ENCODE measurements at places on chromosomes 3 and 15.

GRCh38 chr3:178107804-178108203 is 428.4 kb upstream of the KCNMB2 start:
- DNase-seq, result peak; percentile 27

DNA sequence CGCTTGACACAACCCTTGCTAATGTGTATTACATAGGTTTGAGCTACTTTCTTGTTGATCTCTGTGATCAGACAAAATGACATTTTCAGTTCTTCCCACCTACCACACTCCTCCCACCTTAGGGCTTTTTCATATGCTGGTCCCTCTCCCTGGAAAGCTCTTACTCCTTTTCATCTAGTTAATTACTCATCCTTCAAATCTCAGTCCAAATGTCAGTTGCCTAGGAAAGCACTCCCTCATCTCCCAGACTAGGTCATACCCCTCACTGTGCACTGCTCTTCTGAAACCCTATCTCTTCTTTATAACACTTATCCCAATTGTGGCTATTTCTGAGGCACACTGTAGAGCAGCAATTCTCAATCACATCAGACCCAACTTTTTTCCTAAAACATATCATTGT is 7.3 kb downstream of the ZNF106 start:
- DNase-seq, result no peak

DNA sequence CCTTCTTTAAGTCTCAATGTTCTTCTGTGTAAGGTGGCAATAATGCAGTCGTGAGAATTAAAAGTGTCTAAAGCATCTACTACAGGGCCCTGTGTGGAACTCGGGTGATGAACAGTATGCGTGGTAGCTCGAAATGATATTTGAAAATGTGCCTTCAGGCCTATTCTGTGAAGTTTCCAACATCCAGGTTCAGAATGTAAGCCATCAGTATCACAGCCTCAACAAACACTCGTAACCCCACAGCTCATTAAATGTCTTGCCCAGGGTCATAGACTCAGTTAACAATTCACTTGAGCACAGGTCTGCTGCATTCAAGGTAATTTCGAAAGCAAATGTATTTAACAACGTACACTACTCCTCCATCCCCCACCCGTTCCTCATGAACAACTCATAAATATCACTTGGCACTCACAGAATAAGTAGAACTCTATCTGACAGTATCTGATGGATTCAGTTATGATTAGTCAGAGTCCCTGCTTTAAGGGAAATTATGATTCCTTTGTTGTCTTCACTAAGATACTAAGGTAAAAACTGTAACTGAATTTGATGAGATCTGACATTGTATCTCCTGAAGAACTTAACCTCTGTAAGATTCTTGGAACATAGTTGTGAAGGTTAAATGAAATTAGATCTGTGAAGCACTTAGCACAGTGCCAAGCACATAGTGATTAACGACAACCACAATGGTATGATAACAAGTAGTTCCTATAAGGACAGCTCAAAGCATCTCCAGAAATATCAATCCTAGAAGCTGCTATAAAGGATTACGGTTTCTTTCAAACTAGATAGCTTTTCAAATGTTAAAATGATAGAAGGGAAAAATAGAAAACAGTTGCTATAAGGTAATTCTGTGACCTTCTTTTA is 642.3 kb downstream of the TBL1XR1 start:
- no peak for DNase-seq

DNA sequence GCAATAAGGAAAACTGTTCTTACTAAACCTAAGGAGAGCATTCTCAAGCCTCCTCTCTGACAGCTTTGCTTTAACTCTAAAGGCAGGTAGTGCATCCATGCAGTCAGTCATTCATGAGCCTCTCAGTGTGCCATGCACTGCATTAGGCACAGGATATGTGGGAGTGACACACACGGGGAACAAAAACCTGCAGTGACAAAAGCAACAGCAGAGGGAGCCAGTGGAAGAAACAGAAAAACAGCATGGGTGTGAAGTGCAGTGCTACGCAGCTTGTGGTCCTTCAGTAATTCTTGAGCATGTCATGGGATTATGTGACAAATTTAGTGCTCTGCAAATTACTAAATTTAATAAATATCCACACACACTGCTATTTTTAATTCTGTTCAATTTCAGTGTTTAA is 230.7 kb downstream of the BBX start:
- DNase-seq, result peak; percentile 62

DNA sequence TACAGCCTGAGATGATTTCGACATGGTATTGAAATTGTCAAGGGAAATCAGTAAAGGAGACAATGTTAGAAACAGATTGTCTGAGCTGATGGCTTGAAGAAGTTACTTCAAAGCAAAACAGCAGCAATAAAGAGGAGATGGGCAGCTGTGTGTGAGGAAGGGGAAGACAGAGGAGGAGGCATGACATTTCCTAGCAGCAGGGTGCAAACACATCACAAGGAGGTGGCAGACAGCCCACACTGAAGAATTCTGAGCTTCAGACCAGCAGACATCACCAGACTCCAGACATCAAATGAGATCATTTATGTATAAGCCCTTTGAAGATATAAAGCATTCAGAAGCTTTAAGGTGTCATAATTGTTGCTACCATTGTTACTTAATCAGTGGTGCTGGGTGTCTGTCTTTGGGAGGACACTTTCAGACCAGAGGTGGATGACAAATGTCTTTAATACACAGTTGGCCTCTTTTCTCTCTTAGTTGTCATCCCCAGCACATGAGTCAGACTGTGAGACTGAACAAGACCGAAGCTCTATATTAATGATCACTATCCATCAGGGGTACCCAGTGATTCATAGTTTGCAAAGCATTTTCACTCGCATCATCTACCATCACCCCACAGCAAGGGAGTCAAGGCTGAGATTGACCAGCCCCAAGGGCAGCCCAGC is 203.9 kb downstream of the MINAR1 start:
- DNase-seq, result no peak

- no peak for DNase-seq
Observed at GRCh38 chr15:54514601-54515000, 536.4 kb downstream of the UNC13C start.

DNA sequence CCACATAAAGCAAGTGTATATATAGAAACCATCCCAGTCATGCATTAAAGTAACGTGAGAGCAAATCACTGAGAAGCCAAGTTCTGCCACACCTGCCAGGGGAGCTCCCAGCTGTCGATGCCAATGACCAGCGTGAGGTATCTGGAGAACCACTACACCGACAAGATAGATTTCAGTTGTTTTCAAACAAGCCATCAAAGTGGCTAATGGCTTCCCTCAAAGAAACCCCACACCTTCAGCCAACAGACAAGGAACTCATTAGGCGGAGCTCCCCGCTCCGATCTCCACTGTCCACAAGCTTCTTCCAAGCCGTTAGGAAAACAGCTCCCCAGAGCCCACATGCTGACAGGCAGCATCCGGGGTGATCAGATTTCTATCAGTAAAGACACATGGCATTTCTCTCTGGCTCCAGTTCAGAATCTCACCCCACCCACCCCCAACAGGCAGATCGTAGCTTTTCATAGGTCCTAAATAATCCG is 54.2 kb upstream of the SPATA12 start:
- peak; percentile 15 for DNase-seq

- DNase-seq, result no peak
Observed at GRCh38 chr3:76147846-76148245, 362.5 kb upstream of the ZNF717 start.

- DNase-seq, result no peak
Observed at GRCh38 chr15:58003810-58004209, 61.7 kb downstream of the ALDH1A2 start.

DNA sequence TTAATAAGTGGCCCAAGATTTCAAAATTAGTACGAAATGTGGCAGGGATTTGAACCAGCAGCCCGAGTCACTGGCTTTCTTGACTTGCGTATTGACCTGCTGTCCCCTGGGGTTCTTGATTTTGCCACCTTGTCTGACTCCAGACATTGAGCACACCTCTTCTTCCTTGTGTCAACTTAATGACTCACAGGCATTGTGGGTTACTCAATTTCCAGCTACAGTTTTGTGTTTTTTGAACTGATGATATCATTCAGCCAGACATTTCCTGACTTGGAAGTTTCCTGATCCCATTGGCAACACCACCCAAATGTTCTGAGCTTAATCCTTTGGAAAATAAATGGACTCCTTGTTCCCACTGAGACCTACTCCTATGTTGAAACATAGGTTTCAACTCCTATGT is 64.2 kb downstream of the MOBP start:
- DNase-seq, result peak; percentile 92

DNA sequence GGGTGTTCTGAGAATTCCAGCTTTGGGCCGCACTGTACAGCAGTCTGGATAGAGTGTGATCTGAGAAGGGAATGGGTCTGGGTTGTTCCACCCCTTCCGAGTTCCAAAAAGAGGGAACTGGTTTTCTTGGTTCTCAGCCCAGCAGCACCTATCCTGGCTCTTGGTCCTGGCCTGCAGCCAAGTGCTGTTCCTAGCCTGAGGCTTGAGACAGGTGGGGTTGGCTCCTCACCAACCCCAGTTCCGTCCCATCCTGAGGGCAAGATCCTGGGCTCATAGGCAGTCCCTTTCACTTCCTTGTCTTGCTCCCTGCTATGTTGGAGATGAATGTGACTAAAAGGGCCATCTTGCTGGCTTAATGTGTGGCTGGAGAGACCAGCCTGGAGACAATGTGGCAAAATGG is 15.2 kb downstream of the IVD start:
- DNase-seq, result peak; percentile 78

GRCh38 chr3:59935025-59935424 is 885.2 kb upstream of the CFAP20DC start:
- DNase-seq, result no peak

DNA sequence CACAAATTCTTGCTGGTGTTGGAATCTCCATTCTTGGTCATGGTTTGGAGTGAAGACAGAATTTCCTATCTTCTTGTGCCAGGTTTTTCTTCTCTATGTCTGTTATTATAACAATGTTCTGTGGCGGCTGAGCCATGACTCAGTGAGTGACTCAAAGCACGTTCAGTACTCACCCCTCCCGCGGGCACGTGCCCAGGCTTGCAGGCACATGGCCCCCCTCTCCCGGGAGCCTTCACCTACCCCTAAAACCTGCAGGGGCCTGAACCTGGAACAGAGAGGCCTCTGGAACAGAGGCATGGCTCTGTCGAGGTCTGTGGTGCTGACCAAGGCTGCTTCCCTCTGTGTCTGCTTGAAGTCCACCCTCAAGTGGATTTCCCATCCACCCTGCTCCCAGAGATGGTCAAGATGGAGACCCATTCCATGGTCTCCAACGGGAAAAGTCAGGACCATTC is 27.6 kb downstream of the PLXNB1 start:
- peak; percentile 97 for DNase-seq

DNA sequence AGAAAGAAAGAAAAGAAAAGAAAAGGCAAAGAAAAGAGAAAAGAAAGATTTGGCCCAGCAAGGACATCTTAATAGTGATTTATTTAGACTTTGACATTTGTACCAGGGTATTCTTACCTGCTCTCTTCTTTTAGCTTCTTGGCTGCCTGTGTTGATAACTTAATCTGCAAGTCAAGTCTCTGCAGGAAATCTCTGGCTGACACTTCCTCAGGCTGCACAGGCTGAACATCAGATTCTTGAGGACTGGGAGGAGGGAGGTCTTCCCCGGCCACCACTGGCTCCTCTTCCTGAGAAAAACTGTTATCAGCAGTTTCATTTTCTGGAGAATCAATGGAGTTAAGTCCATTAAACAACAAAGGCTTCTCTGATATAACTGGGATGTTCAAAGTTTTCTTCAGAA is 12.8 kb downstream of the LYSMD2 start:
- no peak for DNase-seq

DNA sequence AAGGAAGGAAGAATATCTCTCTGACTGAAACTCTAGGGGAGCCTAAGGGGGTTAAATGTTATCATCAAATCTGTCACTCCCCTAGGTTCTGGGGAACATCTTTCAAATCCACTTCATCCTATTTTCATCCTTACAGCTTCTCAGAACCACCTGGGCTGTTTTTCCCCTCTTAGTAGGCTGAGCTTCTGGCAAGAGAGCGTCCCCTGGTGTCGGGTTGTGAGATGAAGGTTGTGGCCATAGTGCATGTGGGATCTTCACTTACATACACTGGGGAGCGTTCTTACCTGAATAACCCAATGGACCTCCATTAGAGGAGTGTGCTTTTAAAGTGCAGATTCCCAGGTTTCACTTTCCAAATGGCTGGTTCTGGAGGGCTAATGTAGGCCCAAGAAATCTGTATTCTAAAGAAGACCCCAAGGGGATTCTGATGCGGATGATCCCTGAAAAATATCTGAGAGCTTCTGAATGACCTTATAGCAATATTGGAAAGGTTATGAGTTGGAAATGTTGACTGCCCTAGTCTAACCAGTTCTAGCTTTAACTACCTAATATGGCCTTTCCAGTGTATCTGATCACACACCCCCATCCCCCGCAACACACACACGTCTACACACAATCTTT is 663.7 kb downstream of the AGBL1 start:
- peak; percentile 76 for DNase-seq

DNA sequence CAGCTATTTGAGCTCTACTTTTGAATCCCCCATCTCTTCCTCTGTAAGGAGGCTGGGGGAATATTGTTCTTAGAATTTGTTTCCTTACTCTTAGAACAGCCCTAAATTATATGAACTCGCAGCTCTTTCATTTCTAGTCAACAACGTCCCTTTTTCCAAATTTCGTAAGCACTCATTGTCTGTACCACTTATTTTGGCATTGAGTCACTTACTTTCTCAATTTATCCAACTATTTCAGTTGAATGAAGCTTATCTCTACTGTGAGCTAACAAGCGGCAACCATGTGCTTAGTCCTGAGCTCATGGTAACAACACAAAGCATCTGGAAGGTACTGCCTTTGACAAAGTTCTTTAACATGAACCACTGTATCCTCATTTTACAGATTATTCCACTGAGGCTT is 191.1 kb downstream of the GREM1 start:
- no peak for DNase-seq

- no peak for DNase-seq
Observed at GRCh38 chr3:34258271-34258998, 460.0 kb downstream of the PDCD6IP start.

GRCh38 chr15:69154078-69154477 is 6.4 kb upstream of the GLCE start:
- no peak for DNase-seq

GRCh38 chr15:59189241-59189640 is 17.4 kb upstream of the LDHAL6B start:
- DNase-seq, result no peak

DNA sequence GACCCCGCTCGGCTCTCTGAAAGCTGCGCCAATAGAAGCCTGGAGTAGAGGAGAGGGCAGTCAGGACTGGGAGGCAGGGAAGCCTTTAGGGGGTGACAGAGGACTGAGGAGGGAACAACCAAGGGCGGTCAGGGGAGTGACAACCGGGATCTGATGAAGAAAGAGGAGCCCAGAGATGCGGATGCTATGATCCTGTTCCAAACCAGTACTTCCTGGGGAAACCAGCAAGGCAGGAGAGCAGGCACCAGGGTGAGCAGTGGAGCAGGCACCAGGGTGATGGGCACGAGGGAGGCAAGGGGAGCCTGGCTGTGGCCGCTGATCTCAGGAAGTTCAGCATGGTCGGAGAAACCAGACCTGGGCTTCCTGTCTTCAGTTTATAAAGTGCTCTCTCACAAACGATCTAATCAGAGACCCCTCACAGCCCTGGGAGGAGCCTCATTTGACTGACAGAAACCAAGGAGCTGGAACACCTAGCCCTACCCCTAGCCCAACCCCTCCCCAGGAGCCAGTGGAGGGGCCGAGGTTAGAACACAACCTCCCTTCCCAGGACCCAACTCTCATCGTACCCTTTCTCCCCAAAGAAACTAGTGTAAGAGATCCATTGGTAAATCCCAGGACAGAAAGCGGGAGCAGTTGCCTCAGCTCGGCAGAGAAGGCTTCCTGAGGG is 34.9 kb downstream of the CCDC33 start:
- no peak for DNase-seq

All from epithelial cell of esophagus (primary cell).